ENCODE measurements at places on chromosomes 7 and 10.

GRCh38 chr7:47525066-47525623 is 56.8 kb downstream of the TNS3 start:
- no peak for DNase-seq

- DNase-seq: no peak
Observed at GRCh38 chr10:89644691-89644966, 413 bp downstream of the PANK1 start.

GRCh38 chr7:131294553-131294952 is 33.1 kb upstream of the MKLN1 start:
- DNase-seq: no peak

DNA sequence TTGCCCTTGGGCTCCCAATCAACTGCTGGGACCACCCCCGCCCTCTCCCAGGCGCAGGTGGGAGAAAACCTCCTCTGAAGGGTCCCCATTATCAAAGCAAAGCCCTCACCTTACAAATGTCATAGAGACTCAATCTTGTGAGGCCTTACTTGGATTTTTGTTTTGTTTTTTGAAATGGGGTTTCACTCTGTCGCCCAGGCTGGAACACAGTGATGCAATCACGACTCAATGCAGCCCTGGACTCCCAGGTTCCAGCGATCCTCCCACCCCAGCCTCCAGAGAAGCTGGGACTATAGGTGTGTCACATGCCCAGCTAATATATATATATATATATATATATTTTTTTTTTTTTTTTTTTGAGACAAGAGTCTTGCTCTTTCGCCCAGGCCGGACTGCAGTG is 57.5 kb upstream of the WIPI2 start:
- no peak for DNase-seq

DNA sequence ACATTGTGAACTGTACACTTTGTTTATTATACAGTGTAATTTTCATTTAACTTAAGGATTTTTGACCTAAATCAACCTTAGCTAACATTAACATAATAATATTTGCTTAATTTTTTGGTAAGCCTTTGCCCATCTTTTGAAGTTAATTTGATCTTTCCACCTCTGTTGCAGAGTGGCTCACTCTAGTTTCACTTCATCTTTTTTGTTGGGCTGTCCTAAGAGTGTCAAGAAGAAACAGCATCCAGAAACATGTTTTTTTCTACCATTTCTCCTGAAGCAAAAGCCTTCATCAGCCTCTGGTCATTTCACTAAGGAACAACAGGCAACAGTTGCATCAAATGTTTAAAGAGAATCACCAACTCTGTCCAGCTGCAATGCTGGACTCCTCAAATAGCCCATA is 824.7 kb downstream of the REEP3 start:
- DNase-seq: no peak

DNA sequence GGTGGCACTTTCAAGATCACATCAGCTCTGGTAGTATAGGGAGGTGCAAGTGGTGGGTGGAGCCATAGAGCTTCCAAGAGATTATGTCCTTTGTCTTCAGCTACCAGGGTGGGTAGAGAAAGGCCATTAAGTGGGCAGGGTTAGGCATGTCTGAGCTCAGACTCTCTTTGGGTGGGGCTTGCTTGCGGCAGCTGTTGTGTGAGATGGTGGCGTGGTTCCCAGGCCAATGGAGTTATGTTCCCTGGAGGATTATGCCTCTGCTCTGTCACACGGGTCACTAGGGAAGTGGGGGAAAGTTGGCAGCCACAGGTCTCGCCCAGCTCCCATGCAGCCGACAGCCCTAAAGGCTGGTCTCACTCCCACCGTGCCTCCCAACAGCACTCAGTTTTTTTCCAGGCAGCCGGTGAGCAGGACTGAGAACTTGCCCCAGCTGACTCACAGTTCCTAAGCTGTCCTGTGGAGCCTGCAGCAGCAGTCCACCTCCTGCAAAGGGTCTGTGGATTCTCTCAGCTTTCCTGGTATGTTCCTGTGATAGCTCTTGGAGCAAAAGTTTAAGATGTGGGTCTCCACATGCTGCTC is 459.0 kb downstream of the SH2D4B start:
- no peak for DNase-seq

DNA sequence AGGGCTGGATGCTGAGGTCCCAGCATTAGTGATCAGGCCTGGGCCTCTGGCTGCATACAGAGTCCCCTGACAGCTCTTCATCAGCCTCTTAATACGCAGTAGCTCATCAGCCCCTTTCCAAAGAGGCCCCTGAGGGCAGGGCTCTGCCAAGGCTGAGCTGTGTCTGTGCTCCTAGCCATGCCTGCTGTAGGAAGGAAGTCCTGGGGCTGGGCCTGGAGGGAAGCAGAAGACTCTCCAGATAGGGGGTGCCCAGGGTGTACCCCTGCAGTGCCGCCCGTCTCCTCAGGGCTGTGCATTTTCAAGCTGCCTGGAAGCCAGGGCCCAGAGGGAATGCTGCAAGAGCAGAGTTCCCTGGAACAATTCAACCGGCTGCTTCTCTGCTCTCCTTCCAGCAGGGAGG is 7.3 kb upstream of the RET start:
- DNase-seq: no peak

- DNase-seq: no peak
Observed at GRCh38 chr10:86666538-86666937, 1.8 kb upstream of the LDB3 start.

DNA sequence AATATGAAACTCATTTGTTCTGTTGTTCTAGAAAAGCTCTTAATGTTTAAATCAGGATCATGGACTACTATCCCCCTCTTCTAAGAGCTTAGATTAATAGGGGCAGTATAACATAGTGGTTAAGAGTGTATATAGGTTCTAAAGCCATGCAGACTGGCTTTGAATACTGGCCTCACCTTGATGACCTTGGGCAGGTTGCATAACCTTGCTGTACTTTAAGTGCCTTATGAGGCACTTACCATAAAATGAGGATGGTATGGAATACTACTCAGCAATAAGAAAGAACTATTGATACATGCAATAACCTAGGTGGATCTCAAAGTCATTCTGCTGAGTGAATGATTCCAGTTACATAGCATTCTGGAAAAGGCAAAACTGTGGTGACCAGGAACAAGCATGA is 53.6 kb downstream of the GBF1 start:
- DNase-seq: no peak

- DNase-seq: no peak
Observed at GRCh38 chr10:124665980-124666379, 78.2 kb downstream of the FAM53B start.

GRCh38 chr7:34756691-34757090 is 98.7 kb downstream of the NPSR1 start:
- DNase-seq: no peak

DNA sequence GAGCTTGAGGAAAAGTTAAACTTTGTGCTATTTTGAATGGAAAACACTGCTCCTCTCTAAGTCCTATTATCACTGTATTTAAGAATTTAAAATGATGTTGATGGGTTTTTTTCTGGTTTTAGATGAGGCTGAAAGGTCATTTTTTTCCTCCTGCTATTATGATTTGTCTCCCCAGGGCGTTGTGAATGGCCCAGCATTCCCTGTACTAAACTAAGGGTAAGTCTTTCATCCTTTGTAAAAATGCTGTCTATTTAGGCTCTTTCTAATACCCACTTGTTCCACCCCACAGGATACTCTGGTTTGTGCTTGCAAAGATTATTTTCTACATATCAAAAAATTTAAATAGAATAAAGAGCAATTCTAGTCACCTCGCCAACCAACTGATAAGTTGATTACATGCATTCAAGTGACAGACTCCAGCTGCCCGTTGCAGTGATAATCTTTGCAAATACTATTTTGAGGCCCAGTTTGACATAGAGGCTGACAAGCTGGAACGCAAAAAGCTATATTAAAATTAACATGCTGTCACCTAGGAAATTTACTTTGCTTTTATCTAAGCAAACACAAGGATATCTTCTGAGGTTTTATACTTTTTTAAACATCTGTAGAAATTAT is 222.3 kb upstream of the TMEM229A start:
- DNase-seq: no peak

- DNase-seq: no peak
Observed at GRCh38 chr7:10643545-10643944, 330.1 kb upstream of the PHF14 start.

DNA sequence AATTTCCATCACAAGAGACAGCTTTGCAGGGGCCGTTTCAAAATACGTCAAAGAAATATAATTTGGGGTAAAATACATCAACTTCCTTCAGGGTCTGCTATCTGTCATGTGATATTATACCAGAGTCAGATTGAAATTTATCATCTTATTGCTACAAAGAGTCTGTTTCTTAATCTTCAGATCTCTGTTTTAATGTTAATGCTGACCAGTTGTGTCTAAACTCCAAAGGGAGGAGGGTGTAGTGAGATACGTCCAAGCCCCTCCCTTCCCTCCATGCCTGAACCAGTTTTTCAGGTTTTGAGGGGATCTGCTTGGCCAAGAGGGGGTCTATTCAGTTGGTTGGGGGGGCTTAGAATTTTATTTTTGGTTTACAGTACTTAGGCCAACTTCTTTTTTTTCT is 891.6 kb downstream of the GRM8 start:
- DNase-seq: no peak

DNA sequence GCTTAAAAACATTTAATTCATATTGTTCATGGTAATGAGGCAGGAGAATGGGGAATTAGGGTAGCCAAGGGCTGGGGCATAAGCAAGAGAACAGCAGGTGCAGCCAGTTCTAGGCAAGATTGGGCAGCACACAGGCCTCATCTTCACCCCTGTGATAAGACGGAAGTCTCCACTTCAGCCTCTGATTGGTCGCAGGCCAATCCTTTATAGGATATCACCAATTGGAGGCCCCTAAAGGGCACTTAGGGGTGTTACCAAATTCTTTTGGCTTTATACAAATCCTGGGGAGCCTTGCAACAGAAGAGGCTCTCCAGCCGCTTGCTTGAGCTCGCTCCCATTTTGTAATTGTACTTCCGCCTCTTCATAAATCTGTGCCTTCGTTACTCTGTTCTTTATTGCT is 231.1 kb downstream of the REEP3 start:
- DNase-seq: no peak

DNA sequence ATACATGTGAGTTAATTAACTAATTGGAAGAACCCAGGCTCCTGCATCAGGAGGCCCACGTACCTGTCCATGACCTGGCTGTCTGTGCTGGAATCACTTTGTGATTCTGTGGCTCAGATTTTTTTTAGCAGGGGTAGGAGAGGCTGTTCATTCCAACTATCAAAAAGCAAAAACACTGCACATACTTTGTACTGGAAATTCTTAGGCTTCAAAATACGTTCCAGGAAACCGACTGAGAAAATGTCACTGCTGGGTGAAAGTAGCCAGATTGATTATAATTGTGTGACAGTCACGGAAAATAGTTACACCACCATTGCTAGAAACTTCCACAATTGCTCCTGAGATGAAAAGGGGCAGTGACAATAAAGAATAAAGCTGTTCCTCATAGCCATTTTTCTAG is 91.0 kb downstream of the SLC16A9 start:
- DNase-seq: no peak

- DNase-seq: no peak
Observed at GRCh38 chr10:131860311-131860710, 40.5 kb upstream of the PPP2R2D start.

- DNase-seq: no peak
Observed at GRCh38 chr10:48981310-48981907, 41.8 kb upstream of the LRRC18 start.

DNA sequence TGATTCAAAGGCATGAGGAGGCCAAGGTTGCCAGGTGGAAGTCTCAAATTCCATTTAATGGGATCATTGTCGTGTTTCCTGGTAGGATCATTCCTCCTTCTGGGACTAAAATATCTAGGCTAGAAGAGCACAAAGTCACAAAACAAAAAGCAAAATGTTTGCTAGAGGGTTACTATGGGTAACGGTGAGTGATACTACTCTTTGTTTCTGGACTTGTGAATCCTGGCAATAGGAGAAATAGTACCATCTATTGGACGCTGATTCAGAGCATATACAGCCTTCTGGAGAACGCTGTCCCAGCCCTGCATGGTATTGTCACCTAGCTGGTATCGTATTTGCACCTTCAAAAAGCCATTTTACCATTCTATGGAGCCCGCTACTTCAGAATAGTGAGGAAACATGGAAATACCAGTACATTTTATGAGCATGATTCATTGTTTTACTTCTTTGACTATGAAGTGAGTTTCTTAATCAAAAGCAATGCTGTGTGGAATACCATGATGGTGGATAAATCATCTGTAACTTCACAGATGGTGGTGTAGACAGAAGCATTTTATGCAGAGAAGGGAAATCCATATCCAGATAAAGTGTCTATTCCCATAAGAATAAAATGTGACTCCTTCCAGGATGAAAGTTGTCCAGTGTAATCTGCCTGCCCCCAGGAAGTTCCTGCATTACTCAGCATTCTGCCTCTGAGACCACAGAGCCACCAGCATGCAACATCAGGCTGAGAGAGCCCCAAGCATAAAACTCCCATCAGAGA is 361.0 kb downstream of the ETV1 start:
- DNase-seq: no peak

GRCh38 chr7:14720785-14721184 is 181.8 kb downstream of the DGKB start:
- no peak for DNase-seq

- no peak for DNase-seq
Observed at GRCh38 chr10:30057421-30057841, 2.0 kb downstream of the JCAD start.

DNA sequence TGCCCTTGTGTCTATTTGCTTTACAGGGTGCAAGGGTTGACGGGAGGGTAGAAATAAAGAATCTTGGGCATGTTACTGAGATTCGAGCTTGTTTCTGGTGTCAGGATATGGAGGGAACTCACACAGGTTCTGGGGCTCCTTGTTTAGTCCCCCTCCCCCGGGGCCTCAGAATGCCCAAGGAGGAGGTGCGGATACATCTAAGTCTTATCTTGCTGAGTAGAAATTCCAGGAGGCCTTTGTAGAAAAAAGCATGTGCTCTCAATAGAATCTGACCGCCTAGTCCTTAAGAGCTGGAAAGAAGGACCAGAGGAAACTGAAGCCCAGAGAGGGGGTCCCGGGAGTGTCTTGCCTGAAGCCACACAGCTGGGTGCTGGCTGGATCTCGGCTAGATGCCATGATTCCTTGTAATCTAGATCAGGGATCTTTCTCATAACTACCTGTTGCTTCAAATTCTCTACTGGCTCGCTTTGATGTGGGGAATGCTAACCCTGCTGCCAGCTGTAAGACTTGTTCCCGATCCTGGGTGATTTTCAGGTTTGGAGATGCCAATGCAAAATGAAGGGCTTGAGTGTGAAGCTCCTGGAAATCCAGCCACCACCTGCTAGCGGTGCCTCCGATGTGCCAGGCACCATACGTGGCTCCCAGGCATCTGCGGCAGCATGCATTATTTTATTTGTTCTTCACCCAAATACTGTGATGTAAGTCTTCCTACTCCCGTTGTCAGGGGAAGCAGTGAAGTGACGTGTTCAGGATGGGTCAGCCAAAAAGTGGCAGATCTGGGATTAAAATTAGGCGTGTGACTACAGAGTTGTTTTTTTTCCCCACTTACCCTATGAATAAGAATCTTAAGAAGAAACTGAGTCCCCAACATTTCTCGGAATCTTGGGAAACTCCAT is 226.0 kb downstream of the TCF7L2 start:
- no peak for DNase-seq
